ENCODE measurements at places on chromosomes 3 and 15.

DNA sequence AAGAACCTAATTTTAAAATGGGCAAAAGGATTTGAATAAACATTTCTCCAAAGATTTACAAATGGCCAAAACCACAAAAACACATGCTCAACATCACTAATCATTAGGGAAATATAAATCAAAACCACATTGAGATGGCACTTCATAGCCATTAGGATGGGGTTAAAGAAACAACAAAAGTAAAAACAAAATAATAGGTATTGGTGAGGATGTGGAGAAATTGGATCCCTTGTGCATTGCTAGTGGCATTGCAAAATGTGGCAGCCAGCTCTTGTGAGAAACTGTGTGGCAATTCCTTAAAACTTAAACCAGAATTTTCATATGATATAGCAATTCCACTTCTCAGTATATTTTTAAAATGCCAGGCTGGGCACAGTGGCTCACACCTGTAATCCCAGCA, 126.5 kb downstream of the STT3B start:
- no peak for DNase-seq

- no peak for DNase-seq
Measured at GRCh38 chr3:81983382-81983781, 221.9 kb upstream of the GBE1 start.

DNA sequence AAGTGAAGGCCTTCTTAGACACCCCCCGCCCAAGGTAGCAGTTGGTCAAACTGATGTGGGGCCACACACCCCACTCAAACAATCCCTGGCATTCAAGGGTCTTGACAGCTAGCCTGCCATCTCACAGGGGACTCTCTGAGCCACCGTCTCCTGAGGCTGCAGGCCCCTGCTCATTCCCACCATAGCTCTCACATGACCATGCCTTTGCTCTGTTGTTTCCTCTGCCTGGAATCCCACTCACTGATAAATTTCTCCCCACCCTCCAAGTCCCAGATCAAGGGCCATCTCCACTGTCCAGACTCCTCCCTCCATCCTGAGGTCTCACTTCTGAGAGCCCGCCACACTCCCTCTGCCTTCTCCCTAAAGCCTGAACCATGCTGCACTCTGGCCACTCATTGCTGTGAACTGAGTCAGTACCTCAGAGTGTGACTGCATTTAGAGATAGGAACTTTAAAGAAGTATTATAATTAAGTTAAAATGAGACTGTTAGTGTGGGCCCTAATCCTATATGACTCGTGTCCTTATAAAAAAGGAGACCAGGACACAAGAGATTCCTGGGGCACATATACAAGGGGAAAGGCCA, 10.0 kb downstream of the WNT7A start:
- no peak for DNase-seq

DNA sequence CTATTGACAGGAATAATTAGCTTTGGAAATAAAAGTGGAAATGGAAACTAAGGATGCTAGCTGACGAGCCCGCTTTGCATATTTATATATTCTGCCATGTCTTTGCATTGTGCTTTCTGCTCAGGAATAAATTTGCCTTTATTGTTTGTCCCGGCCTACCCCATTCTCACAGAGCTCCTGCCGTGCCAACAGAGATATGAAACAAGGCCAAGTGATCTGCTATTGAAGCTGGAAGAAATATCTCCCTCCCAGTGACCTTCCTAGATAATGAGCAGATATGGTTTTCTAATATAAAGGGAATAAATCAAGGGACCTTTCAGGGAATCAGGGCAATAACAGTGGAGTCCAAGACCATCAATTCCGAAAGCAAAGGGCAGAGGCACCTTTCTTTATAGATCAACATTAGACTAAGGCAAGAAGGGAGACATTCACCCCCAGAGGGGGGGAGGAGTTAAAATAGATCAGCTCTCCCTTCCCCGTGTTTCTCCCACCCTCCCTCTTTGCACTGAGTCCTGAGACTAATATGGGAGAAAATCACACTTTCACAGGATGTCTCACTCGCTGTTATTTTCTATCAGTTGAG, 664.6 kb downstream of the AGBL1 start:
- no peak for DNase-seq

DNA sequence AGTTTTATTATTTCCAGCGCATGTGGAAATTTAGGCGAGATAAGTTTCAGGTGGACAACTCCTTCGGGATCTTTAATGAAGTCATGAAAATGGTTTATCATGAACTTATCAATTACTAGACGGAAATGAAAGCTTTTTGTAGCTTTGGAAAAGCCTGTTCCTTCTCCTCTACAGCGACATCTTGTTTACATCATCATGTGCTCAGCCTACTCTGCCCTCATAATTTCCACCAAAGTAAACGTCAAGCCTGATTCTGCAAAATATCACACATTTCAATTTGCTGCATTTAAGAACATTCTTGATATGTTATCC, 64.3 kb upstream of the CGNL1 start:
- no peak for DNase-seq

DNA sequence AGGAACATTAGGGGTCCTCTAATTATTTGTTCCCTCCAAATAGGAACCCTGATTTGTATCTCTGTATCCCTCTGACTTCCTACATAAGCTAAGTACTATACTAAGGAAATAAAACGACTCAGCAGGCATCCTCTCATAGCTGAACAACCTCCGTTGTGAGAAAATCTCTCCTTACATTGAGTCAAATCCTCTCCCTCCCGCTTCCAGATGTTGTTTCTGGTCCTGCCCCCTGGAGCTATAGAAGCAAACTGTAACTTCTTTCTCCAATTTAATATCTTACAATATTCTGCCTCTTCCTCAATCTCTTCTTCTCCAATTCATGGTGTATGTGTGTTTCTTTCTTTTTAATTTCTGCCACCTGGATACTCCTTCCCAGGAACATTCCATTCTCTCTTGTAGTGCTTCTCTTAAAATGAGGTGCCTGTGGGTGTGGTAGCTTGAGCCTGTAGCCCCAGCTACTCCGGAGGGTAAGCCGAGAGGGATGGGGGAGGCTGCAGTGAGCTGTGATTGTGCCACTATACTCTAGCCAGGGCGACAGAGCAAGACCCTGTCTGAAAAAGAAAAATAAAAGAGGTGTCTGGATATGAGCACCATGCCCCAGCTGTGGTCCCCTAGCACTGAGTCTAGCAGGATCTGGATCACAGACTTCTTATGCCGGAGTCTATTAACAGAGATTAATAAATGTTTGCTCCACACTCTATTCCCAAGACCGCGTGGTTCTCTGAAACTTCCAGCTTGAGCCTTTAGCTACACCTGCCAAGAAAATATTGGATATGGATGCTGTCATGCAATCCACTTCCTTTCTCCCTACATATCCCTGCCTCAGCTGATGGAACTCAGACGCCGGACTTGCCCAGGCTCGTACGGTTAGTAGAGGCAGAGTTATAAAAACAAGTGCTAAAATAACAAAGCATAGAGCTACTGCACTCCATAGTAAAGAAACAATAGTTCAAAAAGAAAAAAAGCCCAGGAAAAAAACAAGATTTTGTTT, 42.9 kb upstream of the NEO1 start:
- DNase-seq: no peak

DNA sequence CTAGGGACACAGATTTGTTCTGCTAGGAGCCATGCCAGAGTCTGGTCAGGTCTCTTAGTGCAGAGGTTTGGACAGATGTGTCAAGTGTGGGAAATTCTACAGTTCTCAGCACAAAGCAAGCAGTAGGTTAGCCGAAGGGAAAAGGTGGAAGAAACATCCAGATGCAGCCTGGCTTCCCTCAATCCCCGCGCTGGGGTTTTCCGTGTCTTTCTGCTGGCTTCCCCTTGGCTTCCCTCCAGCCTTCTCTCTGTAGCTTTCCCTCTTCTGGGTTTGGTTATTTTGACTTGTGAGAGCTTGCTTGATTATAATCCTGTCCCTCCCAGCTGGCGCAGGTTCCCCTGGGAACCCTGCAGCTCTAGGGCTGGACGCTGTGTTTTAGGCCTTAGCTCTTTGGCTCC, 4.1 kb downstream of the TF start:
- DNase-seq: no peak

- no peak for DNase-seq
Measured at GRCh38 chr15:98080791-98081190, 120.3 kb downstream of the ARRDC4 start.

- no peak for DNase-seq
Measured at GRCh38 chr3:9293076-9293475, 43.6 kb upstream of the SRGAP3 start.

DNA sequence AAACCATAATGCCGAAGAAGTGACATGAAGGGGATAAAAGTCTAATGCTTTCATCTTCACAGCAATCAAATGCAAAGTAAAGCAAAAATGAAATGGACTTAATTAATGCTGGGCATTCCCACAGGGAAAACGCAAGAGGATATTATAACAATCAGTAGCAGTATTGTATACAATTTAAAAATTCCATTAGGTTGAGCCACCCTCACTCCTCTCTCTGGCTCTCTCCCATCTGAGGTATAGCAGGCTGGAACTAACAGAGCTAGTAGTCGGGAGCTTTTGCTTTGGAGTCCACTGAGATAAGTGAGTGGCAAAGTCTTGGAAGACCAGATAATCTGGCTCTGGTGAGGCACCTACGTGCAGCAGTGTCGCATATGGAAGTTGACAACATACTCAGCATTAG, 33.9 kb downstream of the DET1 start:
- DNase-seq: no peak

DNA sequence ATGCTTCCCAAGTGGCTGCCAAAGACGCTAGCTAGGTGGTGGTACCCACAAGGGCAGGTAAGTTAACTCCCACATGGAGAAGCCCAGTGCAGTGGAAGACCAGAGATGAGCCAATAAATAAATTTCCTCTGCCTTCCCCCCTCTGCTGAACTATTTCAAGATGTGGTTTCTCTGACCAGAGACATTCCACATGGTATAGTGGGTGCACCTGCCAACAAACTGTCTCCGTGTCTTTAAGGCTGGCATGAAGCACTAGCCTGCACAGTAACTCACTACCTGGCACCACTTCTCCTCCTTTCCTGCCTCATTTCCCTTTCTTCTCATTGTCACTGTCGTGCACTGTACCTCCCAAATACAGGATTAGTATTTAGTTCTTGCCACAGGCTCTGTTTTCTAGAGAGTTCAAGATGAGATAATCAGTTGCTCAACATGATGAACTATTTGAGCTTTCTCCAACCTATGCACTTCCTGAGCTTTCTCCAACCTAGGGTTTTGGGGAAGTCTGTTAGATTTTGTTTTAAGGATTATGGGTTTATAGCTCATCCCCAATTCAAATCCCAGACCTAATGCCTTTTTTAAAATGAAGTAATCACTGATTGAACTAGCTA, 8.4 kb upstream of the CRTAP start:
- no peak for DNase-seq

DNA sequence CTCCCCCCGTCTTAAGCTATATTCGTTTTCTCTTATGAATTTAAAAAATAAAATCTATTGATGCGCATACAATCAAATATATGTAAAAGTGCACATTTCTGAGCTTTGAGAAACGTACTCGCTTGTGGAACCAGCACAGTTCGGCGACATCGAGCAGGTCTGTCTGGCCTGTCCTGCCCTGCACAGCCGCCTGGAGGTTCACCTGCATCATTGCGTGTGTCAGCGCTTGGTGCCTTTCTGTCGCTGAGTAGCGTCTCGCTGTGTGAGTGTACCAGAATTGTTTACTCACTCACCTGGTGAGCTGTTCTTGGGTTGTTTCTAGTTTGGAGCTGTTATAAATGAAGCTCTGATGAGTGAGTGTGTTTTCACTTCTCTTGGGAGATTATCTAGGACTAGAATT, 104.0 kb downstream of the VGLL4 start:
- no peak for DNase-seq

DNA sequence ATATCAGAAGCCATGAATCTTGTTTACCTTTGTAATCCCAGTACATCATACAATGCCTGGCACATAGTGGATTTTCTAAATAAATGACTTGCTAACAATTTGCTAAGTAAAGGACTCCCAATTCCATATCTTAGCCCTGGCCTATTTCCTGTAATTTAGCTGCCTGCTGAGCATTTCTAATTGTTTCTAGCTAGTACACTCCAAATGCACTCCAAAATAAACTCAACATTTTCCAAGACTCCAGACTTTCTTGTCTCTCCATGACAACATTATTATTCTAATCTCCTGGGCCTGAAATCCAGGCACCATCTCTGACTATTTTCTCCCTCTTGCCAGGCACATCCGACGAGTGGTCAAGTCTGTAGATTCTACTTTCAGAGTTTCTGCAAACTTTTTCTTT, 773.5 kb downstream of the SQOR start:
- DNase-seq: no peak

DNA sequence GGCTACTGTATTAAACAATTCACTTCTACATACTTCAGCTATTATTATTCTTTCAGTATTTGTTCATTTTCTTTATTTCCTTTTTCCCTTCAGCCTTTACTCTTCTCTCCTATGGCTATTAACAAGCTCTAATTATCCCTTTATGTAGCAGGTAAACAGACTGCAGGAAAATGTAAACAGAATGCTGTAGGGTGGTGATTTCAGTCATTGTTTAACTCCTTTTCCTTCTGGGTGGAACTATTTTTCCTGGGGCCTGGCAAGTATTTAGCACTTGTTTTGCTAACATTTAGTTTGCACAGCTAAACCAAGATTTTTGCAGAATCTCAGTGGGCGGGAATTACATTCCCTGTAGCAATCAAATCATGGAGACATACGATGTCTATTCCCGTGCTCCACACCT, 14.4 kb downstream of the RARB start:
- DNase-seq: no peak

DNA sequence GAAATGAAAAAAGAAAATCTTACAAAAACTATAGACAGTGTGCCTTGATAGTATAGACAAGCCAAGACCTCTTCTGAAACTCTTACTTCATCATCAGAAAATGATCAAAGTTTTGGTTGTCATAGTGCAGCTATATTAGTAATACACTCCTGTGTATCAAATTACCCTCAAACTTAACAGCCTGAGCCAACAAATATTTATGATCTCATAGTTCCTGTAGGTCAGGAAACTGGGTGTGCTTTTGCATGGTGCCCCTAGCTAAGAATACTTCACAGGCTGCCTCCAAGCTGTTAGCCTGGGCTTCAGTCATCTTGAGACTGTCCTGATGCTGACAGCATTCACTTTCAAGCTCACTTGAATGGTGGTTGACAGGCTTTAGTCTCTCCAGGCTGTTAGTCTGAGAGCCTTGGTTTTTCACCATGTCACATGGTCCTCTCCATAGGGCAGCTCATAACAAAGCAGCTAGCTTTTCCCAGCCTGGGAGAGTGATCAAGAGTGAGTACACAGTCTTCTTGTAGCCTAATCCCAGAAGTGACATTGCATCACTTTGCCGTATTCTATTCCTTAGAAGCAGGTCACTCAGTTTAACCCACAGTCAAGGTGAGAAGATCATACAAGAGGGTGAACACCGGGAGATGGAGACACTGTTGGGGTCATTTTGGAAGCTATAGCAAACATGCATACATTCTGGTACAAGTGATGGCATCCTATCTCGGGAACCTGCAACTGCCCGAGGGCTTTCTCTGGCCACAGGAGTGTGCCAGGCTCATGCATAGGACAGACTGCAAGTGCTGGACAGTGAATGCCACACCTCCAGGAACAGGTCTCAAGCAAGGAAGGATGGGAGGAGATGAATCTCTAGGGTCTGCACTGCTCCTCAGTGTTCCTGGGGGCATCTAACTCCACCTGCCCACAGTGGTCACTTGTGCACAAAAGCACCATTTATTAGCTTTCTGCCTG, 173.4 kb upstream of the CADPS start:
- no peak for DNase-seq
